ENCODE measurements at places on chromosomes 16 and 17. TPM values are rescaled to one million over a fixed set of nuclear protein-coding genes. Genes with fewer than 3 reads are reported as not detected.

GRCh38 chr16:57345021-57345420, 13.6 kb upstream of the CCL22 start:
- no peak overlapping the region for H3K4me3 ChIP-seq
- no peak overlapping the region for H3K27ac ChIP-seq
- H3K36me3 ChIP-seq = no peaks in the 10 kb centered on the region
- no peak for DNase-seq
- no peaks in the 10 kb centered on the region for H3K27me3 ChIP-seq
- no peaks in the 10 kb centered on the region for H3K4me1 ChIP-seq

DNA sequence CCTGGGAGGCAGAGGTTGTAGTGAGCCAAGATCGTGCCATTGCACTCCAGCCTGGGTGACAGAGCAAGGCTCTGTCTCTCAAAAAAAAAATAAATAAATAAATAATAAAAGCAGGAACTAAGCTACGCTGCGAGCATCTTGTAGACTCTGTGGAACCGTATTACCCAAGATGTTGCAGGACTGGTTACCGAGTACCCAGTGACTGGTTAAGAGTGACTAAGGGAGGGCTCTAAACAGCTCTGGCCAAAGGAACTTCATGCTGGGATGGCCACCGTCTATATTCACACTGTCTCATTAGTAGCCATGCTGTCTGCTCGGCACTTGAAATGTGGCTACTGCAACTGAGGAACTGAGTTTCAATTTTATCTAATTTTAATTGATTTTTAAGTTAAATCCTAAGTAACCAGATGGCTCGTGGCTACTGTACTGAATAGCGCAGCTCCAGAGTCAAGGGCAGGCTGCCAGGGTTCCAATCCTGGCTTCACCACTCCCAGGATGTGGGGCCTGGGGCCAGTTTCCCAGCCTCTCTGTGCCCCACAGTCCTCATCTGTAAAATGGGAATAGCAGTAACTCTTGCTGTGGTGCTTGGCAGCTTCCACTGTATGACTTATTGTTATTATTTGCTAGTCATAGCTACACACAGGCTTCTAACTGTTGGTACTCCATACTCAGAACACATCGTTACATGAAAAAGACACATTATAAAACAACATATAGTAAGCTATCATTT, 3.0 kb downstream of the NTAN1 start:
- no peaks in the 10 kb centered on the region for H3K27me3 ChIP-seq
- H3K27ac ChIP-seq = no peak overlapping the region
- no peak overlapping the region for H3K4me3 ChIP-seq
- H3K4me1 ChIP-seq = no peaks in the 10 kb centered on the region
- no peak for DNase-seq

DNA sequence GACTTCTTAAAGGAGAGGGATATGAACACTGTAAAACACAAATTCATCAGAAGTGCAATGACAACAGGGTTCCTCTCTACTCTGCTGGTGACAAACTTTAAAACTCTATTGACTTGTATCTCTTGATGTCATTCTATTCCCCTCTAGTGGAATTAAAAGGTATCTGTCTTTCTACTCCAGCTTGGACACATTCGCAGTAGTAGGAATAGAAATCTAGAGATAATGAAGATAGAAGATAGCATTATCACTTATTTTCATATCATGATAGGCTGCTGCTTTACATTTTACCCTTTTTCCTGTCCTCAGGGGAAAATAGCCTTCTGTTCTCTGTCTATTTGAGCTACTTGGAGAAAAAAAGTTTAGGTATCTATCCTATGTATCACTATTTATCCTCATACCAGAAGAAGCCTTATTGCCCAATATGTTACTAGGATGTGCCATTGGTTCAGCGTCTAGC, 209.6 kb upstream of the CACNG5 start:
- H3K4me1 ChIP-seq = no peaks in the 10 kb centered on the region
- no peak for DNase-seq
- H3K36me3 ChIP-seq = no peaks in the 10 kb centered on the region
- no peaks in the 10 kb centered on the region for H3K27me3 ChIP-seq

DNA sequence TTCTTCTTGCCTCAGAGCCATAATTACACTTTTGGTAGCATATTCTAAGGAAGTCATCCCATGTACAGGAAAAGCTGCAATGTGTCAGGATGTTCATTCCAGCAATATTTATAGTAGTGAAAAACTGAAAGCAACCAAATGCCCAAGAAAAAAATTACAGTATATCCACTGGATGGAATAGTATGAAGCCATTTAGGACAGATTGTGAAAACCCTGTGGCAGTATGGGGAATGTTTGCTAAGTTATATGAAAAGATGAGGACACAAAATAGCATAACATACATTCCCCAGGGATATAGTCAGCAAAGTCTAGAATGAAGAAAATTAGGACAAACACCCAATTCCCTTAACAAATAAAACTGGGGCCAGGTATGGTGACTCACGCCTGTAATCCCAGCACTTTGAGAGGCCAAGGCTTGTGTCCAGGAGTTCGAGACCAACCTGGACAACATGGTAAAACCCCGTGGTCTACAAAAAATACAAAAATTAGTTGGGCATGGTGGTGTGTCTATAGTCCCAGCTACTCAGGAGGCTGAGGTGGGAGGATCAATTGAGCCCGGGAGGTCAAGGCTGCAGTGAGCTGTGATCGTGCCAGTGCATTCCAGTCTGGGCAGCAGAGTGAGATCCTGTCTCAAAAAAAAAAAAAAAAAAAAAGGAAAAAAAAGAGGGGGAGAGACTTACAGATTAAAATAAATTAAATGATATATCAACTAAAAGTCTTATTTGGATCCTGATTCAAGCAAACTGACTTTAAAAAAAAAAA, 2.3 kb downstream of the LRRC3C start:
- no peak overlapping the region for H3K27ac ChIP-seq
- H3K36me3 ChIP-seq = no peaks in the 10 kb centered on the region
- H3K27me3 ChIP-seq = no peaks in the 10 kb centered on the region
- no peak overlapping the region for H3K4me3 ChIP-seq
- H3K4me1 ChIP-seq = peaks cover 5% of the 10 kb centered on the region

GRCh38 chr16:30691907-30692306, 7.1 kb upstream of the SRCAP start:
- H3K27me3 ChIP-seq = peaks cover 74% of the 10 kb centered on the region
- DNase-seq = no peak
- H3K36me3 ChIP-seq = no peaks in the 10 kb centered on the region
- no peaks in the 10 kb centered on the region for H3K4me1 ChIP-seq

DNA sequence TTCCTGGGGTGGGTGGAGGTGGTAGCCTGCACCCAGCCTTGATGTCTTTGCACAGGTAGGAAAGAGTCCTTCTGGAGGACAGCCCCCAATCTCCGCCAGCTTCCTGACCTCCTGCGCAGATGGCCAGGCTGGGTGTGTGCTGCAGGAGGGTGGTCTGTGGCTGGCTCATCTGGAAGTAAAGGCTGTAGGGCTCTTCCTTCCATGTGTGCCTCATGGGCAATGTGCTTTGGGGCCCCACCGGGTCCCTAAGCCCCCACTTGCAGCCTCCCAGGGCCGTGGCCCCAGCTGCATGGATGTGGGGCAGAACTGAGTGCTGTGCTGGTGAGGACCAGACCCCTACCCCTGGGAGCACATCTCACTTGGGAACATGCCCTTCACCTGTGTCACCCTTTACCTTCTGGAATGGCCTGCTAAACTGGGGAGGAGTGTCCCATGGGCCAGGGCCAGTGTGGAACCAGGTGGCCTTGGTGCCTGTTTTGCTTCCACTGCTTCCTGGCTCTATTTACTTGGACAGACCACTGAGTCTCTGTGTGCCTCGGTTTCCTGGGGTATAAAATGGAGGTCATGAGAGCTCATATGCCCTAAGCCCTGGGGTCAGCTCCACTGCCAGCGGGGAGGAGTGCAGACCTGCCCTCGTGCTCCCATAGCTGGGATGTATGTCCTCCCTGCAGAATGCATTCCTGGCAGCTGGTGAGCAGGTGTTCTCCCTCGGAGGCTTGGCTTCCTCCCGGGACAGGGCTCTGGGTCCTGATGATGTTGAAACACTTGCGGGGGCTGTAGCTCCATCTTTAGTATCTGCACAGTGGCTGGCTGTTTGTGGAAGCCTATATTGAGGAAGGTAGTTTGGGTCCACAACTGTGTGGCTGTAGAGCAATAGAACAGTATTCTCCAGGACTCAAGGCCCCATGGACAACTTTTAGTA, 18.0 kb downstream of the MPRIP start:
- no peaks in the 10 kb centered on the region for H3K36me3 ChIP-seq
- no peaks in the 10 kb centered on the region for H3K4me1 ChIP-seq
- H3K4me3 ChIP-seq = no peak overlapping the region
- no peaks in the 10 kb centered on the region for H3K27me3 ChIP-seq

DNA sequence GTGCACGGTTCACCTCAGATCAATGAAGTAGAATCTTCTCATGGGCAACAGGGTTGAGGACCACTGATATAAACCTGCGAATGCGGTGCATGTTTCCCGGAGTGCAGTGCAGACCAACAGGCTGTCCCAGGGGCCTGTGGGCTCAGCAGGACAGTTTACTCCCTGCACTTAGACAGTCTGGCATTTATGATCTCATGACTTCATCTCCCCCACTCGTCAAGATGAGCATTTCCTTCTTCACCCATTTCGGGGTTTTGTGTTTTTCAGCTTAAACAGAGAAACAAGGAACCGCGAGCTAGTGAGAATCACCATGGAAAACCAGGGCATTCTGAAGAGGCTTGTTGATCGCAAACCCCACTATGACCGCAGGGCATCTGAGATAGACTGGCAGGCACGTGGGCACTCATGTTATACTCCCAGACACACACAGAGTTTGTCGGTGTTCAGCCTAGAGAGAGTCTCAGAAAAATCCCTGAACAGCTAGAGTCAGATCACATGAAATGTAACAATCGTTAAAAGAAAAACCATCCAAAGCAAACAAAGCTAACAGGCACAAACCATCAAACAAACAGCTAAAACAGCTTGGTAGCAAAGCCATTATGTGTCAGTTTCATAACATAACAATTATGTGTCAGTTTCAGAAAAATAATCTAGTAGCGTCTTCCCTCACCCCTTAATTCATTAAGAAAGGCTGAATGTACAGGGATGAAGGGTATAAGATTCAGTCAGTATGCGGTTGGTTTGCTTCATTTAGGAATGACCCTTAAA, 2.9 kb downstream of the CFAP97D1 start:
- no peak overlapping the region for H3K27ac ChIP-seq
- no peak for DNase-seq
- no peaks in the 10 kb centered on the region for H3K27me3 ChIP-seq
- no peaks in the 10 kb centered on the region for H3K4me1 ChIP-seq
- no peaks in the 10 kb centered on the region for H3K36me3 ChIP-seq

- H3K27ac ChIP-seq = no peak overlapping the region
- H3K36me3 ChIP-seq = no peaks in the 10 kb centered on the region
- H3K27me3 ChIP-seq = no peaks in the 10 kb centered on the region
Measured at GRCh38 chr17:82313195-82314011, 4.0 kb downstream of the CD7 start.

DNA sequence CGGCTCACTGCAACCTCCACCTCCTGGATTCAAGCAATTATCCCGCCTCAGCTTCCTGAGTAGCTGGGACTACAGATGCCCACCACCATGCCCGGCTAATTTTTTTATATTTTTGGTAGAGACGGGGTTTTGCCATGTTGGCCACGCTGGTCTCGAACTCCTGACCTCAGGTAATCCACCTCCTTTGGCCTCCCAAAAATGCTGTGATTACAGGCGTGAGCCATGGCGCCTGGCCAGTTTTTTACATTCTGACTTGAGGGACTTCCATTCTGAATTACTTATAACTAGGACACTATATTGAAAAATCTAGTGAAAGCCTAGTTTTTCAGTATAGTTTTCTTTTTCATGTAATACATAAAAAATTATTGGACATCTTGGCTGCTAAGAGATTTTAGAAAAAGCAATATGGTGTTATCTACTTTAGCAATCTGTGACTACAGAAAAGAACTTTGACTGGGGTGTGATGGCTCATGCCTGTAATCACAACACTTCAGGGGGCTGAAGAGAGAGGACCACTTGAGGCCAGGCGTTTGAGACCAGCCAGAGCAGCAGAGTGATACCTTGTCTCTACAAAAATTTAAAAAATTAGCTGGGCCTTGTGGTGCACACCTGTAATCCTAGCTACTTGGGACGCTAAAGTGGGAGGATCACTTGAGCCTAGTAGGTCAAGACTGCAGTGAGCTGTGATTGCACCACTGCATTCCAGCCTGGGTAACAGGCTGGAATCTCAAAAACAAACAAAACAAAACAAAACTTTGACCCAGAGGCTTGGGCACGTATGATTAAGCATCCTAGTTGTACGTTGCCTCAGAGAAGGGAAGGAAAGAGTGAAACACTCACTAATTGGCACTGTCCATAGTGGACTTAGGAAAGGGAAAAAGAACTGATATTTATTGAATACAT, 26.8 kb upstream of the GOSR1 start:
- peaks cover 36% of the 10 kb centered on the region for H3K36me3 ChIP-seq
- no peaks in the 10 kb centered on the region for H3K4me1 ChIP-seq
- no peak for DNase-seq
- no peak overlapping the region for H3K27ac ChIP-seq
- H3K4me3 ChIP-seq = no peak overlapping the region
- H3K27me3 ChIP-seq = no peaks in the 10 kb centered on the region

Gene MT1X
- total RNA-seq = 41.9 TPM

Gene TPSB2
- total RNA-seq = not detected
